ENCODE measurements at places on chromosomes 11 and 22. TPM values are rescaled to one million over a fixed set of nuclear protein-coding genes. Genes with fewer than 3 reads are reported as not detected.

GRCh38 chr22:26579331-26579886 lies 10.5 kb downstream of the TPST2 start:
- peak; percentile 56 for DNase-seq
- peaks cover 4% of the 10 kb centered on the region for H3K36me3 ChIP-seq
- peak overlapping the region; percentile 81 for H3K4me3 ChIP-seq
- peaks cover 60% of the 10 kb centered on the region for H3K4me1 ChIP-seq
- no peaks in the 10 kb centered on the region for H3K27me3 ChIP-seq

- no peaks in the 10 kb centered on the region for H3K4me1 ChIP-seq
- no peak for DNase-seq
- H3K27me3 ChIP-seq = no peaks in the 10 kb centered on the region
- H3K4me3 ChIP-seq = no peak overlapping the region
These were observed 22.4 kb upstream of the LRRC10B start for GRCh38 chr11:61486011-61486620.

GRCh38 chr22:44454113-44454769 lies 43.8 kb downstream of the RTL6 start:
- H3K4me1 ChIP-seq = peaks cover 57% of the 10 kb centered on the region
- H3K4me3 ChIP-seq = peak overlapping the region; percentile 54
- no peak for DNase-seq
- no peaks in the 10 kb centered on the region for H3K27me3 ChIP-seq
- H3K36me3 ChIP-seq = peaks cover 5% of the 10 kb centered on the region

DNA sequence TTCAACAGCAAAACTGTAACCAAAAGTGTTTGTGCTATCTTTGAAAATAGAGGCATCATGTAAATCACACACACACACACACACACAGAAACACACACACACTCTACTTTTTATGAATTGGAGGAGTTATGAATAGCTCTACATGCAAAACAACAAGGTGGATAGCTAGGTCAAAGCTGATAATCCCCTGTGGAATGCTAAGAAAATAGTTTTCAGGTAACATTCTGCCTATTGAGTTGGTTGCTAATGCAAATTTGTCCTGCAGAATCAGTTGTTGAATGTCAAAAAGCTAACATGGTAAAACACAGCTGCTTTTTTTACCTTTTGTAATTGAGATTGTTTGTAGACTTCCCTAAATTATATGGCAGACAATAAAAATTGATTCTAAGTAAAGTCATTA lies 1658.4 kb upstream of the RAG2 start:
- no peaks in the 10 kb centered on the region for H3K36me3 ChIP-seq
- H3K4me1 ChIP-seq = no peaks in the 10 kb centered on the region
- no peak overlapping the region for H3K4me3 ChIP-seq
- DNase-seq = no peak
- no peaks in the 10 kb centered on the region for H3K27me3 ChIP-seq
- H3K27ac ChIP-seq = no peak overlapping the region

GRCh38 chr11:75277991-75278790 lies 37.6 kb downstream of the TPBGL start:
- no peak overlapping the region for H3K27ac ChIP-seq
- H3K36me3 ChIP-seq = peaks cover 3% of the 10 kb centered on the region

DNA sequence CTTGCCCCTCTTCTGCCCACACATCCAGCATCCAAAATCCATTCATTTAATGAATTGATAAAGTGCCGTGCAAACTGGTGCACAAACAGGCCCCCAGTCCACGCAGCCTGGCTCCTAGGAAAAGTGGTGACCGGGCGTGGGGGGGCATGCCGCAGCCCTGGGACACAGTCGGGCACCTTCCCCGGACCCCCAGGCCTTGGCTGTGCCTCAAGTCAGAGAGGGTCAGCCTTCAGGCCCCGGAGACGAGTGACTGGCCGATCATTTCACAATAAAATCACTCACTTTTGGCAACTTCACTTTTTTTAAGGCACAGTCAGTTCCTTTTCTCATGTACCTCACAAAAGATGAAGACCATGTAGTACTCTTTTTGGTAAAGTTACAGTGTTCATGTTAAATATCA lies 8.0 kb downstream of the CDPF1 start:
- peaks cover 1% of the 10 kb centered on the region for H3K36me3 ChIP-seq
- H3K27me3 ChIP-seq = no peaks in the 10 kb centered on the region
- peaks cover 6% of the 10 kb centered on the region for H3K4me1 ChIP-seq
- no peak overlapping the region for H3K4me3 ChIP-seq
- H3K27ac ChIP-seq = no peak overlapping the region
- no peak for DNase-seq

GRCh38 chr11:79942090-79942489 lies 501.3 kb upstream of the TENM4 start:
- no peak for DNase-seq
- H3K27ac ChIP-seq = no peak overlapping the region
- no peaks in the 10 kb centered on the region for H3K36me3 ChIP-seq

GRCh38 chr11:46513934-46514342 lies 79.9 kb downstream of the AMBRA1 start:
- peaks cover 7% of the 10 kb centered on the region for H3K4me1 ChIP-seq
- no peak overlapping the region for H3K27ac ChIP-seq
- no peaks in the 10 kb centered on the region for H3K27me3 ChIP-seq
- H3K4me3 ChIP-seq = no peak overlapping the region
- no peaks in the 10 kb centered on the region for H3K36me3 ChIP-seq
- no peak for DNase-seq

DNA sequence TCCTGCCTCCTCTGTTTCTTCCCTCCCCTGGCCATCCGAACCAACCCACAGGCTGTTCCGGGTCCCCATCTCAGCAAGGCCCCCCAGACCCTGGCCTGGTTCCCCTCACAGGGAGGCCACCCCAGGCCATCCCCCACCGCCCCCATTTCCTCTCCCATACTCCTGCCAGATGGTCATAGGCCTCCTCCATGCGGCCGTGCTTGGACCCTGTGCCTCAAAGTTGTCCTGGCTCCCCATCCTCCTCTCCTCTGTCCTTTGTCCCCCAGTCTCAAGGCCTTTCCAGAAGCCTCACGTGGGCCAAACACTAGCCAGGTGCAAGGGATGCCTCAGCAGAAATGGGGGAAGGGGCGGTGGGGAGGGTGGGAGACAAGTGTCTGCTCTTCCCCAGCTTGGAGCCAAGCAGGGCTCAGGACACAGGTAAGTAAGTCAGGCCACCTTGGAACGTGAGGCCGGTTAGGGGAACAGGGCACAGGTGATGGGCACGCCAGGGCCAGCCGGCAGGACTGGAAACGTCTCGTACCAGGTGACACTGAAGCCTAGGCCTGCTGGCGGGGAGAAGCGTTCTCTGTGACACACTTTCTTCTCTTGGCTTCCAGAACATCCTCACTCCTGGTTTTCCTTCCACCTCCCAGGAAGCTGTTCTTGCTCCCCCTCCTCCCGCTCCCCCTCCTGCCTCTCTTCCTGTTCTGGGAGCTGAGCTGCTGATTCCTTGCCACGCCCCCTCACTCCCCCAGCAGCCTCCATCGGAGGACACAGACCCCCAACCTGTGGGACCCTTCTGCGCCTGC lies 31.5 kb upstream of the SLC22A12 start:
- no peak overlapping the region for H3K27ac ChIP-seq
- peaks cover 6% of the 10 kb centered on the region for H3K4me1 ChIP-seq
- H3K4me3 ChIP-seq = no peak overlapping the region
- H3K27me3 ChIP-seq = no peaks in the 10 kb centered on the region
- no peaks in the 10 kb centered on the region for H3K36me3 ChIP-seq

GRCh38 chr11:1558775-1559110 lies 13.3 kb downstream of the DUSP8 start:
- H3K4me3 ChIP-seq = no peak overlapping the region
- H3K4me1 ChIP-seq = no peaks in the 10 kb centered on the region
- no peaks in the 10 kb centered on the region for H3K36me3 ChIP-seq

GRCh38 chr22:17496841-17497240 lies 66.5 kb upstream of the SLC25A18 start:
- no peak overlapping the region for H3K27ac ChIP-seq
- no peaks in the 10 kb centered on the region for H3K36me3 ChIP-seq
- no peak for DNase-seq
- peaks cover 6% of the 10 kb centered on the region for H3K4me1 ChIP-seq
- H3K27me3 ChIP-seq = no peaks in the 10 kb centered on the region
- no peak overlapping the region for H3K4me3 ChIP-seq

DNA sequence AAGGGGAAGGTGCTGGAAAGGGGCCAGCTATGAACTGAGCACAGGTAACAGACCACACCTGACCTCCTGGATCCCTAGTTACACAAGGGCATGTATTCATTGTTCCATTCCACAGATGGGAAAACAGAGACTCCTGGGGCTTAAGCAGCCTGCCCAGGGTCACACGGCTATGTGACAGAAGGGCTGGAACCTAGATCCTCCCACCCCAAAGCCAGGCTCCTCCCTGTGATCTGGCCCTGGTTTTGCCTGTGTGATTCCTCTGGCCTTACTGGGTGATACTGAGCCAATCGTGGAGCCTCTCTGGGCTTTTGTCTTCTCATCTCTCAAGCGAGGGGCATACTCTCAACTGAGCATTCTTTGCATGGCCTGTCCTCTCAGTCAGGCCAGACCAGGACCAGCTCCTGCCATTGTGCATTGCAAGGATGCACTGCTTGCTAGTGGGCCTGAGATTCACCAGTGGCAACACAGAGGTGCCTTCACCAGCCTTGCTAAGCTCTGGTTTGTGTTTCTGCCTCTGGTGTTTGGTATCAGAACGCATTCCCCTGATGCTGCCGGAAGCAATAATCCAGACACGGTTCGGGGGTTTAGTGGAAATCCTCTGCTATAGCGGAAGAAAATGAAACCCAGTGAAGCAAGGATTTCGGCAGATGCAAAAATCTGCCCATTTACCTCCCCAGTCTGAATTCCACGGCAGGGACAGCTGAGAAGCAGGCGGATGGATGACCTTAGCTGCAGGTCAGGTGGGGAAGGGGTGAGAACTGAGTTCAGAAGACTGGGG lies 226.6 kb downstream of the ST3GAL4 start:
- no peak overlapping the region for H3K4me3 ChIP-seq

GRCh38 chr11:106022795-106023275 lies 795 bp upstream of the MSANTD4 start:
- peak overlapping the region; percentile 95 for H3K4me3 ChIP-seq
- H3K27me3 ChIP-seq = no peaks in the 10 kb centered on the region
- peak; percentile 2 for DNase-seq
- peak overlapping the region; percentile 55 for H3K27ac ChIP-seq
- peaks cover 12% of the 10 kb centered on the region for H3K36me3 ChIP-seq

- H3K4me1 ChIP-seq = no peaks in the 10 kb centered on the region
- DNase-seq = no peak
- no peak overlapping the region for H3K27ac ChIP-seq
- H3K36me3 ChIP-seq = no peaks in the 10 kb centered on the region
- H3K4me3 ChIP-seq = no peak overlapping the region
These were observed 78.4 kb downstream of the CADM1 start for GRCh38 chr11:115425816-115426215.

DNA sequence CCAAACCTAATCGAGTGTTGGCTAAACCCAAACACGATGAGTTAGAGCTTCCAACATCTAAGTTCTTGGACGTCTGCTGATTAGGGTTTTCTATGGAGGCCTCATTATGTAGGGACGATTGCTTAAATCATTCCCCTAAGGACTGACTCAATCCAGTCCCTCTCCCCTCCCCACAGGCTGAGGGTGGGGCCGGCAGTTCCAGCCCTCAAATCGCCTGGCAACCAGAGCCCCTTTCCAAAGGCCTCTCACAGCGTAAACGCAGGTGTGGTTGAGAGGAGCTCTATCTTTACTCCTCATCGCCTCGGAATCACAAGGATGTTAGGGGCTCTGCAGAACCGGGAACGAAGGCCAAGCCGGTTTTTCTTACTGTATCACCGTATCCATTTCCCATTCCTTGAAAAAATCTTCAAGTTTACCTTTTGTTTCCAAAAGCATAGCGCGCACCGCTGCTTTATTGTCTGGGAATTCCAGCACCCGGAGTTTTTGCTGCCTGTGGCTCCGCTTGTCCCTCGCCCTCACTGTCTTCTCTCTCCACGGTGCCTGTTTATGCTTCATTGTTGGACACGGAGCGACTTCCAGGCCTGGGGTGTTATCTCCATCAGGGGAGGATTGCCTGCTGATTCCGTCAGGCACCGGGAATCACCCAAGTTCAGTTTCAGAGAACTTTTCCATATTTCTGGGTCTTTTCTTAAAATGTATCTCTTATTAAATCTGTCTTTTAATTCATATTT lies 13.8 kb upstream of the IFITM3 start:
- peaks cover 58% of the 10 kb centered on the region for H3K4me1 ChIP-seq
- no peak overlapping the region for H3K4me3 ChIP-seq
- no peaks in the 10 kb centered on the region for H3K27me3 ChIP-seq
- no peak overlapping the region for H3K27ac ChIP-seq

DNA sequence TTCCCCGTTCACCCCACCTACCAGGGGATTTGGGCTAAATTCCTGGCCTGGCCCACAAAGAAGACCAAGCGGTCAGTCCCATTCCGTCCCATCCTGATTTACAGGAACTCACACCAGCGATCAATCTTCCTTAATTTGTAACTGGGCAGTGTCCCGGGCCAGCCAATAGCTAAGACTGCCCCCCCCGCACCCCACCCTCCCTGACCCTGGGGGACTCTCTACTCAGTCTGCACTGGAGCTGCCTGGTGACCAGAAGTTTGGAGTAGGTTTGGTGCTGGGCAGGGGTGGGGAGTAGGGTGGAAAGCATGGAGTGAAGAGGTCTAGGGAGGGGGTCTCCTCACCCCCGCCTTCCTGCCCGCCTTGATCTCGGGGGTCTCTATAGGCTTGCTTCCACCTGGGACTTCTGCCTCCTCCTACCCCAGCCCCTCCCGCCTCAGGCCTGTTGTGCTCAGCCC lies at the start of gene SERPING1:
Gene SERPING1 (plus strand): TSS at position 225 of the 455 bp plus-strand sequence. CDS start 586 bp downstream, outside the sequence.
- no peak within 1 kb of the TSS for H3K27ac ChIP-seq
- no peaks in the 10 kb centered on the region for H3K36me3 ChIP-seq
- DNase-seq = no peak
- H3K4me3 ChIP-seq = no peak within 1 kb of the TSS
- peaks cover 4% of the 10 kb centered on the region for H3K4me1 ChIP-seq
- peaks cover 37% of the 10 kb centered on the region for H3K27me3 ChIP-seq

GRCh38 chr11:26721948-26722475 lies at the start of gene SLC5A12:
Gene SLC5A12 (minus strand): TSS chr11:26722060. CDS start chr11:26721714, 346 bp downstream.
- H3K36me3 ChIP-seq = no peaks in the 10 kb centered on the region
- no peak within 1 kb of the TSS for H3K4me3 ChIP-seq
- H3K27me3 ChIP-seq = no peaks in the 10 kb centered on the region
- DNase-seq = no peak
- H3K4me1 ChIP-seq = no peaks in the 10 kb centered on the region

- H3K36me3 ChIP-seq = peaks cover 21% of the 10 kb centered on the region
- peak; percentile 34 for DNase-seq
- H3K4me3 ChIP-seq = peak overlapping the region; percentile 34
- H3K4me1 ChIP-seq = peaks cover 66% of the 10 kb centered on the region
These were observed 48.4 kb downstream of the GRAMD1B start for GRCh38 chr11:123478352-123478987.

GRCh38 chr22:44765571-44766285 lies 13.4 kb downstream of the ARHGAP8 start:
- no peak for DNase-seq
- peaks cover 3% of the 10 kb centered on the region for H3K36me3 ChIP-seq
- H3K4me3 ChIP-seq = no peak overlapping the region
- H3K27ac ChIP-seq = no peak overlapping the region

Gene RTN4R
- 1.4 TPM for total RNA-seq

Gene TMPRSS4
- total RNA-seq = 0.07 TPM

Gene GP1BB
- total RNA-seq = 0.17 TPM

Gene INPP5J
- total RNA-seq = 0.29 TPM

Gene POTEH
- total RNA-seq = not detected

Gene HPX
- 1.6 TPM for total RNA-seq

Gene VSIG10L2
- total RNA-seq = not detected

Gene P2RX3
- not detected for total RNA-seq

Gene MOGAT2
- not detected for total RNA-seq

Gene OR52I1
- total RNA-seq = not detected
